Tibial nerve (tissue), 4 donors: ENCODE measurements at places on chromosomes 13 and 19. TPM values are rescaled to one million over a fixed set of nuclear protein-coding genes. Genes with fewer than 3 reads are reported as not detected.

The VSTM2B gene
- total RNA-seq, result not detected

DNA sequence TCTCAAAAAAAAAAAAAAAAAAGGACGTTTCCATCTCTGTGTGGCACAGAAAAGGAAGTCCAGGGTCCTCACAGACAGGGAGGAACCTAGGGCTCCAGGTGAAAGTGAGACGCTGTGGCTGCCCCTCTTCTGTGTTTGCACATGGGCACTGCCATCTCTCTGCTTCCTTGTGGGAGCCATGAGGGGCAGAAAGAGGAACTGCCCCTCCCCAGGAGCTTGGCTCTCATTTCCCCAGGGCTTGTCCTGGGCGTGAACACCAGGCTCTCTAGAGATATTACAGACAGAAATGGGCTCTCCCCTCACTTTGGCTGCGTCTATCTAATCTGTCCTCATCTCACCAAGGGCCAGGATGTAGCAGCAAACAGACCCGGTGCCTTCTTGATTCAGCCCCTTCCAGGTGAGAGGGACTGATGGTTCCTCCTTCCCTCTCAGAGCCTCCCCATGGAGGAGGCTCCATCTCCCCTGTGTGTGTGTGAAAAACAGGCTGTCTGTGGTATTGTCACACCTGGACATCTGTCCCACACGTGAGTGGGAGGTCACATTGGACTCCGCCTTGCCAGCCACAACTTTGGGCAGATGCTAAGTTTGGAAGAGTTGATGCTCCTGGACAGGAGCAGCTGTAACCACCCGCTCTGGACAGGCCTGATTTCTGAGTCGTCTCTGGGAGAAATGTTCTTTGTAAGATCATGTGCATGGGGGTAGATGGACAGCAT is 840 bp upstream of the LILRA4 start:
- H3K36me3 ChIP-seq, result no peaks in the 10 kb centered on the region
- DNase-seq, result no peak
- no peaks in the 10 kb centered on the region for H3K4me1 ChIP-seq
- H3K27me3 ChIP-seq, result no peaks in the 10 kb centered on the region
- H3K27ac ChIP-seq, result no peak overlapping the region

DNA sequence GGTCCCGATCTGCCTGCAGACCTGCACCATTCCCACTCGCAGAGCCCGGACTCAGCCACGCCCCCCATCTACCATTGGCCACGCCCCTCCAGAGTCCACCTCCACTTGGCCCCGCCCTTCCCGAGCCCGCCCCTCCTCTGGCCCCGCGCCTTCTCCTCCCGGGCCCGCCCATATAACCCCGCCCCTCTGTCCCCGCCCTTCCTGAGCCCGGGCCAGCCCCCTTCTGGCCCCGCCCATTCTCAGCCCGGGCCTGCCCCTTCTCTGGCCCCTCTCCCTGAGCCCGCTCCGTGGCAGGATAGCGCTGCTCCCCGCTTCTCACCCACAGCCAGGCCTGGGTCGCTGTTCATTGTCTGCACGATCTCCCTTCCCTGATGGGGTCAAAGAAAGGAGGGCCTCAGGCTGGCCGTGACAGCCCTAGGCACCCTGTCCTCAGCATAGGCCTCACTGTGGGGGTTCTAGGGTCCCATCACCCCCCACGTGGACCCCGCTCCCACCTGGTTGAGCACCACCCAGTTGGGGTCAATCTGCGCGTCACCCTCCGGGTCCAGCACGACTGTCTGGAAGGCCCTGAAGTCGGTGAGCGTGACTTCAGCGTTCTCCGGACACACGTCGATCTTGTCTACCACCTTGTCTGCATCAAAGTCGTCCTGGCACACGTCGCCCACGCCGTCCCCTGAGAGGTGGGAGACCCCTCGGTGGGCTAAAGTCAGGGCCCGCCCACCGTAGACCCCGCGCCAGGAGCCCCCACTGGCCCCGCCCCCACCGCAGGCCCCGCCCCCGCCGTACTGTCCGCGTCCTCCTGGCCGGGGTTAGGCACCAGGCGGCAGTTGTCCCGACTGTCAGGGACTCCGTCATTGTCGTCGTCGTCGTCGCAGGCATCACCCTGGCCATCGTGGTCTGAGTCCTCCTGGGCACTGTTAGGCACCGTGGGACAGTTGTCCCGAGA is 5.7 kb downstream of the COMP start:
- peak overlapping the region; percentile 7 for H3K4me3 ChIP-seq
- H3K36me3 ChIP-seq, result no peaks in the 10 kb centered on the region
- H3K4me1 ChIP-seq, result peaks cover 48% of the 10 kb centered on the region
- H3K27ac ChIP-seq, result no peak overlapping the region
- H3K27me3 ChIP-seq, result peaks cover 3% of the 10 kb centered on the region

The TEX29 gene
- total RNA-seq, result 2.4 TPM

The PDX1 gene
- total RNA-seq, result 0.30 TPM

GRCh38 chr13:112444416-112445399 is 68.6 kb downstream of the SPACA7 start:
- H3K4me3 ChIP-seq, result no peak overlapping the region
- no peak for DNase-seq
- no peaks in the 10 kb centered on the region for H3K36me3 ChIP-seq
- no peaks in the 10 kb centered on the region for H3K4me1 ChIP-seq
- H3K27me3 ChIP-seq, result no peaks in the 10 kb centered on the region
- H3K27ac ChIP-seq, result no peak overlapping the region

GRCh38 chr19:51025809-51026553 is 435 bp downstream of the KLK11 start:
- no peak overlapping the region for H3K27ac ChIP-seq
- no peak overlapping the region for H3K4me3 ChIP-seq
- no peaks in the 10 kb centered on the region for H3K27me3 ChIP-seq
- DNase-seq, result no peak
- H3K4me1 ChIP-seq, result no peaks in the 10 kb centered on the region
- no peaks in the 10 kb centered on the region for H3K36me3 ChIP-seq

The RDH8 gene
- not detected for total RNA-seq

- H3K36me3 ChIP-seq, result no peaks in the 10 kb centered on the region
- H3K27ac ChIP-seq, result no peak overlapping the region
- no peaks in the 10 kb centered on the region for H3K27me3 ChIP-seq
- H3K4me1 ChIP-seq, result no peaks in the 10 kb centered on the region
Measured at GRCh38 chr13:30479154-30479882, 13.6 kb upstream of the HMGB1 start.

- peaks cover 47% of the 10 kb centered on the region for H3K27me3 ChIP-seq
- no peaks in the 10 kb centered on the region for H3K36me3 ChIP-seq
- no peak overlapping the region for H3K4me3 ChIP-seq
- no peaks in the 10 kb centered on the region for H3K4me1 ChIP-seq
- no peak for DNase-seq
- no peak overlapping the region for H3K27ac ChIP-seq
Measured at GRCh38 chr13:111517641-111518010, 197.2 kb downstream of the TEX29 start.

GRCh38 chr19:45645068-45645630 is 6.0 kb upstream of the EML2 start:
- no peak overlapping the region for H3K27ac ChIP-seq
- H3K4me1 ChIP-seq, result peaks cover 48% of the 10 kb centered on the region
- no peaks in the 10 kb centered on the region for H3K36me3 ChIP-seq
- H3K4me3 ChIP-seq, result peak overlapping the region; percentile 39

The GPR18 gene
- not detected for total RNA-seq

The RNASEH2B gene
- total RNA-seq, result 56.3 TPM

The MCEMP1 gene
- 1.5 TPM for total RNA-seq

DNA sequence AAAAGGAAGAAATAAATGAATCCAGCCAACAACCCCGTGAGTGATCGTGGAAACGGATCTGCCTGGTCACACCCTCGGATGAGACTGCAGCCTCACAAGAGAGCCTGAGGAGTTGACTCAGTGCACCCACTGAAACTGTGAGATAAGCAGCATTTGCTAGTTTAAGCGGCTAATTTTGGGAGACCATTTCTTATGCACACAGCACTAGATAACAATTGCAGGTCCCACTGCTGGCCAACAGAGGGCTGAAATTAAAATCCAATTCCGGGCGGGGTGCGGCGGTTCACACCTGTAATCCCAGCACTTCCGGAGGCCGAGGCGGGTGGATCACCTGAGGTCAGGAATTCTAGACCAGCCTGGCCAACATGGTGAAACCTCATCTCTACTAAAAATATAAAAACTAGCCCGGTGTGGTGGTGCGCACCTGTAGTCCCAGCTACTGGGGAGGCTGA is 3.6 kb downstream of the UQCR11 start:
- no peaks in the 10 kb centered on the region for H3K27me3 ChIP-seq
- H3K27ac ChIP-seq, result no peak overlapping the region
